ENCODE measurements at places on chromosomes 4 and X. TPM values are rescaled to one million over a fixed set of nuclear protein-coding genes. Genes with fewer than 3 reads are reported as not detected.
A peak's percentile ranks its signal among the peaks of the same experiment; 100 is the strongest.

- DNase-seq, result no peak
Measured at GRCh38 chrX:154540897-154541535, 5.6 kb downstream of the G6PD start.

FGF2 gene
- 79.5 TPM for total RNA-seq

MAOB gene
- not detected for total RNA-seq

DNA sequence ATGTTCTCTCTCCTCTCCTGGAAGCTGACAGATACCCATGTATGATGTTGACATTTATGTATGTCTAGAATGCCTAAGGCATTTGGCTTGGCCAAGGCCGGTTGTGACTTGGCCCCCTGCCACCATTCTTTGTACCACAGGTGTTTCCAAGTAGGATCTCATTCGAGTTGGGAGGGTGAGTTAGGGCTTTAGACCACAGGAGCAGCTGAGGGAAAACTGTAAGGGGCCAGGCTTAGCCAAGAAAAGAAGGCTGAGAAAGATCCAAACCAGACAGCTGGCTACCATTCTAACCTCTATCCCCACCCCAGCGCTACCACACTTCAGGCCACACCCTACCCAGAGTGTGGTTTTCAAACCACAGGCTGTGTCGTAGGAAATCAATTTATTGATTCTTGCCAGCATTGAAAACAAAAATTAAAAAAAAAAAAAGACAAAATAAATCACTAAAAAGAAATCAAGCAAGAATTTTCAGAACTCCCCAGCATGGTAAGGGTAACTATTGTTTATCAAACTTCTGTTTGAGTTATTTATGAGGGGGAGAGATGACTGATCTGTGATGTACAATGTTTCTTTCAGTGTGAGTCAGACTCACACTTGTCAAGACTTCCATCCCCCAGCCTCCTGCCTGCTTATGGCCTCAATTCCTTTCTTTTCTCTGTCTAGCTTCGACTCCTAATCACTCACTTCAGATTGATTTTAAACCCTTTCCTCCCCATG lies 9.9 kb downstream of the TMSB4X start:
- DNase-seq, result peak; percentile 81

- DNase-seq, result peak; percentile 72
Measured at GRCh38 chrX:130916636-130917422, 13.8 kb upstream of the ENOX2 start.

TRIM60 gene
- not detected for total RNA-seq

- DNase-seq, result no peak
Measured at GRCh38 chr4:26885912-26886274, 25.3 kb downstream of the STIM2 start.

DNA sequence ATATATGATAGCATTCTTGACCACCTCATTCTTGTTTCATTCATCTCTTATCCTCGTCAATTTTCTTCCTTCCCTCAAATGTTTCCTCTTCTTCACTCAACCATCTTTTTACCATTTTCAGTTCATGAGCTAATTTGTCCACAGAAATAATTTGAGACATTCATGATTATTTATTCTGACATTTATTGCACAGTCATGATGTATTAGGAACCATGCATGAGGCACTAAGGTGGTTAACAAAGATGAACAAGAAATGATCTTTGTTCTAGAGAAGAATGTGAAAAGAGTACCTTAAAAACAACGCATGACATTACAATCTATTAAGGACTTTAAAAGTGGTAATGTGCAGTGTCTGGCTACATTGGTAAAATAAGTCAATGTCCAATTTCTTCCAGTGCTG lies 27.9 kb downstream of the TEC start:
- DNase-seq, result no peak

GRCh38 chrX:16573781-16574180 lies 76.2 kb upstream of the S100G start:
- peak; percentile 78 for DNase-seq

CENPVL1 gene
- total RNA-seq, result 0.41 TPM

All from fibroblast of the aortic adventitia (primary cell).